ENCODE measurements at places on chromosomes 7 and 10. TPM values are rescaled to one million over a fixed set of nuclear protein-coding genes. Genes with fewer than 3 reads are reported as not detected.

Gene FEZF1
- not detected for total RNA-seq

Gene AGFG2
- 16.4 TPM for total RNA-seq

Gene CYTH3
- 15.2 TPM for total RNA-seq

- DNase-seq: peak; percentile 85
- H3K36me3 ChIP-seq: no peaks in the 10 kb centered on the region
- no peak overlapping the region for H3K4me3 ChIP-seq
- H3K4me1 ChIP-seq: peaks cover 13% of the 10 kb centered on the region
- H3K27me3 ChIP-seq: no peaks in the 10 kb centered on the region
These were observed 229.5 kb upstream of the FZD1 start for GRCh38 chr7:91034459-91035368.

GRCh38 chr7:148084138-148084537 is 506.4 kb upstream of the C7orf33 start:
- no peaks in the 10 kb centered on the region for H3K36me3 ChIP-seq
- H3K4me1 ChIP-seq: no peaks in the 10 kb centered on the region
- DNase-seq: peak; percentile 91
- no peaks in the 10 kb centered on the region for H3K27me3 ChIP-seq
- H3K4me3 ChIP-seq: no peak overlapping the region
- no peak overlapping the region for H3K27ac ChIP-seq

All from stomach (tissue), 19 donors.